Cardiac muscle cell (in vitro differentiated cells and primary cell): ENCODE measurements at places on chromosomes 2 and 18.

- no peak overlapping the region for H3K4me3 ChIP-seq
- peaks cover 5% of the 10 kb centered on the region for H3K4me1 ChIP-seq
- H3K27ac ChIP-seq: no peak overlapping the region
- no peaks in the 10 kb centered on the region for H3K27me3 ChIP-seq
- DNase-seq: no peak
Measured at GRCh38 chr2:9745153-9745899, 97.9 kb upstream of the TAF1B start.

- DNase-seq: no peak
- H3K4me1 ChIP-seq: no peaks in the 10 kb centered on the region
- H3K27ac ChIP-seq: no peak overlapping the region
- H3K36me3 ChIP-seq: no peaks in the 10 kb centered on the region
- H3K27me3 ChIP-seq: no peaks in the 10 kb centered on the region
Measured at GRCh38 chr2:85183076-85183475, 49.9 kb downstream of the TCF7L1 start.

GRCh38 chr2:27973592-27973991, 83.1 kb downstream of the BABAM2 start:
- DNase-seq: peak; percentile 50
- no peak overlapping the region for H3K4me3 ChIP-seq
- no peak overlapping the region for H3K27ac ChIP-seq

GRCh38 chr2:151619337-151619989, 114.8 kb downstream of the NEB start:
- H3K36me3 ChIP-seq: no peaks in the 10 kb centered on the region
- H3K4me1 ChIP-seq: no peaks in the 10 kb centered on the region
- no peak overlapping the region for H3K4me3 ChIP-seq
- no peak overlapping the region for H3K27ac ChIP-seq

DNA sequence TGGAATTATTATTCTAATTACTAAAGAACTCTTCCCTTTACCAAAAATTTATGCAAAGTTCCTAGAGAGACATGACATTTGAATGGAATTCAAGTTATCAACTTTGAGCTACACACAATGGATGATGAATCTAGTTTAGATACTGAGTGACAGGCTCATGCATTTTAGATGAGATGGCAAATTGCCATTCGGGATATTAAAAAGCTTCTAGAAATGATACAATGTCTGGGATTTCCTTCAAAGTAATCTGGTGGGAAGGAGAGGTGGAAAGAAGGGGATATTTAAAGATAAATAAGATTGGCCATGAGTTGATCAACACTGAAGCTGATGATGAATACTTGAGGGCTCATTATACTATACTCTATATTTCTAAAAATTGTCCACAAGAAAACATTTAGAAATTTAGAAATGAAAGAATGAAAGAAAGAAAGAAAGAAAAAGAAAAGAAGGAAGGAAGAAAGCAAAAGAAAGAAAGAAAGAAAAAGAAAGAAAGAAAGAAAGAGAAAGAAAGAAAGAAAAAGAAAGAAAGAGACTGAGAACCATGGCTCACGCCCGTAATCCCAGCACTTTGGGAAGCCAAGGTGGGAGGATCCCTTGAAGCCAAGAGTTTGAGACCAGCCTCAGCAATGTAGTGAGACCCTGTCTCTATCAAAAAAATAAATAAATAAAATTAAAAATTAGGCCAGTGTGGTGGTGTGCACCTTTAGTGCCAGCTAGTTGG, 62.6 kb upstream of the NEDD4L start:
- H3K27me3 ChIP-seq: no peaks in the 10 kb centered on the region
- no peak overlapping the region for H3K27ac ChIP-seq
- H3K4me1 ChIP-seq: peaks cover 8% of the 10 kb centered on the region
- no peaks in the 10 kb centered on the region for H3K36me3 ChIP-seq

GRCh38 chr18:285817-286216, 18.0 kb upstream of the THOC1 start:
- no peak overlapping the region for H3K4me3 ChIP-seq
- no peaks in the 10 kb centered on the region for H3K36me3 ChIP-seq
- no peaks in the 10 kb centered on the region for H3K27me3 ChIP-seq

- no peaks in the 10 kb centered on the region for H3K27me3 ChIP-seq
- no peak overlapping the region for H3K27ac ChIP-seq
- H3K36me3 ChIP-seq: no peaks in the 10 kb centered on the region
- no peaks in the 10 kb centered on the region for H3K4me1 ChIP-seq
- DNase-seq: no peak
- no peak overlapping the region for H3K4me3 ChIP-seq
Measured at GRCh38 chr2:208074610-208075356, 49.5 kb upstream of the PLEKHM3 start.

GRCh38 chr2:12861344-12861930, 144.7 kb downstream of the TRIB2 start:
- peak; percentile 56 for DNase-seq
- no peaks in the 10 kb centered on the region for H3K27me3 ChIP-seq
- H3K27ac ChIP-seq: no peak overlapping the region
- H3K4me1 ChIP-seq: no peaks in the 10 kb centered on the region
- no peak overlapping the region for H3K4me3 ChIP-seq

DNA sequence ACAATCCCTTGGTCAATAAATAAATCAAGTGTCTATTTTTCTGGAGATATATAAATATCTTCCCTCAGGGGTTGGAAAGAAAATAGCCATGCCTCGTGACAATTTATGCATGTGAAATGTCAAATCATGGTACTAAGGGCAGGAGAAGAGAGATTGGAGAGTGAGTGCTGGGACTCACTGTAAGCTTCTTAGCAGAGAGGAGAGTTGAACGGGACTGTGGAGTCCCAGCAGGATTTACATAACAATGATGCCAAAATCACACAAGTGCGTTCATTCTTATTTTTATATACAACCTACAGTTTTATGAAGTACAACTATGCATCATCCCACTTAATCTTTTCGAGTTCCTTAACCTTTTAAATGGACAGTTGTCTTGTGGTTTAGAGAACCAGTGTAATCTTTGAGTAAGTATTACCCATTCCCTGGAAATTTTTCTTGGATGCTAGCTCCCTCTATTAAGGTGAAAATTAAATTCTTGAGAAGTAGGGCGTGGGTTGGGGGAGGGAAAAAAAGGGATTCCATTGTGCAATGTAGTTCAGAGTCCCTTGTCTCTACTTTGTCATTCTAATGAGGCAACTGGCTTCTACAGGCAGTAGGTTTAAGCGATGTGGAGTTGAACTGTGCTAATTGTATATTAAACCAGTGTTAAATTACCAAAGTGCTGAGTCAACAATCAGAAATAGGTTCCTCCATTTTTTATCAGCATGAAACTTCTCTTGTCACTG, 143.6 kb upstream of the EPHA4 start:
- no peak for DNase-seq
- no peak overlapping the region for H3K27ac ChIP-seq
- no peaks in the 10 kb centered on the region for H3K36me3 ChIP-seq
- no peaks in the 10 kb centered on the region for H3K4me1 ChIP-seq
- no peaks in the 10 kb centered on the region for H3K27me3 ChIP-seq

GRCh38 chr2:218826791-218827190, 4.8 kb downstream of the PRKAG3 start:
- no peak for DNase-seq
- no peak overlapping the region for H3K27ac ChIP-seq
- peaks cover 13% of the 10 kb centered on the region for H3K4me1 ChIP-seq
- H3K27me3 ChIP-seq: no peaks in the 10 kb centered on the region
- H3K36me3 ChIP-seq: no peaks in the 10 kb centered on the region
- H3K4me3 ChIP-seq: no peak overlapping the region
